ENCODE measurements at places on chromosomes 3 and 15. TPM values are rescaled to one million over a fixed set of nuclear protein-coding genes. Genes with fewer than 3 reads are reported as not detected.

DNA sequence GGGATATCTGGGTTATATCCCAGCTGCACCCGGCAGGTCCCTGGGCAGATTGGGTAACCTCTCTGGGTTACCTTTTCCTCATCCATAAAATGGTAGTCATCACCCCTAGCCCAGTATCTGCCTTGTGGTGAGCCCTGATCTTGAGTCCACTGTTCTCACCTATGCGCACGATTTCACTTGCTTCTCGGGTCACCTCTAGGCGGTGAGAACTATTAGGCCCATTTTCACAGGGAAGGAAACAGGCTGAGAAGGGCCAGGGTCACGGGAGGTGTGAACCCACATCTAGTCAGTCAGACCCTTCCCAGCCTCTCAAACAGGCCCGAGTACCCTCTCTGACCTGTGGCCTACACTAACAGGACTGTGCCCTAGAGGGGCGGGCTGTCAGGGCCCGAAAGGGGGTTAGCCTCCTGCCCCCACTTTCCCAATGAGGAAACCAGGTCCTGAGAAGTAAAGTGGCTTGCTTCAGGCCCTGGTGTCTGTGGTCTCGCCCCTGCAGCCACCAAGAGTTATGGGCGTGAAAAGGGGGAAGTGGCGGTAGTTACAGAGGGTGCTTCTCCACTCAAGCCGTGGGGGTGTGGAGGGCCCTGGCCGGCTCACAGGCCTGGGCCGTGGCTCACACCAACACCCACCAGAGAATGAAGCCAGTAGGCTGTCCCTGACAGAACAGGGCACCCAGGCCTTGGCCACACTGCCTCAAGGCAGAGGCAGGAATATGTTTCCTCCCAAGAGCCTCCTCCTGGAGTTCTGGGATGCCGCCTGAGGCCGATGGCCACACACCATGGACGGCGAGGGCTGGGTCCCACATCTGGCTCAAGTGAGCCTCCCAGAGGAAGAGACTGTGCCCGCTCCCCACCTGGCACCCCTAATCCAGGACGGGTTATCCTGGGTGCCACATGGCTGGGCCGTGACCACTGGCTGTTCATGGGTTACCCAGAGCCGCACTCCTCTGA, 19.5 kb downstream of the PSTPIP1 start:
- H3K27me3 ChIP-seq, result no peaks in the 10 kb centered on the region
- H3K4me3 ChIP-seq, result no peak overlapping the region
- H3K4me1 ChIP-seq, result no peaks in the 10 kb centered on the region
- DNase-seq, result no peak
- no peak overlapping the region for H3K27ac ChIP-seq

DNA sequence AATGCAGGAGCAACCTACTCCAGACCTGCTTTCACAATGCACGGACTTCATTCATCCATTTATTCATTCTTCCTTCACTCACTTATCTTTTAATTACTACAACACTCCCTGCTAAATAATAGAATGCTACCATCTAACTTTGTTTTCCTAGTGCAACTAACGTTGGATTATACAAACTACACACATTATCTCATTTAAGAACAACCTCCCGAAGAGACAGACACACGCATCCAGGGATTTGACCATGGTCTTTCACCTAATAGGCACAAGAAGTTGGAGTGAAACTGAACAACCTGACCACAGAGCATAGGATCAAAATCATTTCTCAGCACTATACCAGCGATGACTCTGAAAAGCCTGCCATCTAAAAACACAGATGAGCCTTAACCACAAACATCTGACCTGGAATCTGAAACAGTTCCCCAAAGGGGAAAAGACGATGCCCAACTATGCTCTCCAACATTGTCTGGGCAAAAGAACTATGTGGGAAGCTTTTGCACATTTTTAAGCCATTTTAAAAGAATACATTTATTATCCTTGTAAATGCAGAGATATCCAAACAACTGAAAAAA, 21.0 kb downstream of the ZNF385D start:
- no peak overlapping the region for H3K27ac ChIP-seq
- DNase-seq, result no peak
- no peaks in the 10 kb centered on the region for H3K4me1 ChIP-seq

- H3K27ac ChIP-seq, result no peak overlapping the region
- peaks cover 14% of the 10 kb centered on the region for H3K36me3 ChIP-seq
- DNase-seq, result no peak
- no peaks in the 10 kb centered on the region for H3K4me1 ChIP-seq
- H3K27me3 ChIP-seq, result no peaks in the 10 kb centered on the region
Observed at GRCh38 chr15:99721104-99721778, 12.0 kb downstream of the LYSMD4 start.

DNA sequence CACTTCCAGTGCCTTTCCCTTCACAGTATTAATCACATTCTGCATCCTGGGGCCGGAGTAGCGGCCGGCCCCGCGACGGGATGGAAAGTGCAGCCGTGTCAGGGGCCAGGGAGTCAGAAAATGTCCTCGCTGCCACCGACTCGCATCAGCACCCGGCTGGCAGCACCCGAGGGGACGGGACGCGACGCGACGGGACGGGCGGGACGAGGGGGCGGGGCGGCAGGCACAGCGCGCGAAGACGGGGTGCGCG, 353 bp downstream of the ATG3 start:
- no peak for DNase-seq
- H3K4me3 ChIP-seq, result peak overlapping the region; percentile 98

- H3K27ac ChIP-seq, result no peak overlapping the region
- H3K36me3 ChIP-seq, result peaks cover 2% of the 10 kb centered on the region
- H3K27me3 ChIP-seq, result no peaks in the 10 kb centered on the region
- H3K4me3 ChIP-seq, result no peak overlapping the region
- H3K4me1 ChIP-seq, result peaks cover 12% of the 10 kb centered on the region
Observed at GRCh38 chr15:81752546-81752942, 293.3 kb downstream of the MEX3B start.

DNA sequence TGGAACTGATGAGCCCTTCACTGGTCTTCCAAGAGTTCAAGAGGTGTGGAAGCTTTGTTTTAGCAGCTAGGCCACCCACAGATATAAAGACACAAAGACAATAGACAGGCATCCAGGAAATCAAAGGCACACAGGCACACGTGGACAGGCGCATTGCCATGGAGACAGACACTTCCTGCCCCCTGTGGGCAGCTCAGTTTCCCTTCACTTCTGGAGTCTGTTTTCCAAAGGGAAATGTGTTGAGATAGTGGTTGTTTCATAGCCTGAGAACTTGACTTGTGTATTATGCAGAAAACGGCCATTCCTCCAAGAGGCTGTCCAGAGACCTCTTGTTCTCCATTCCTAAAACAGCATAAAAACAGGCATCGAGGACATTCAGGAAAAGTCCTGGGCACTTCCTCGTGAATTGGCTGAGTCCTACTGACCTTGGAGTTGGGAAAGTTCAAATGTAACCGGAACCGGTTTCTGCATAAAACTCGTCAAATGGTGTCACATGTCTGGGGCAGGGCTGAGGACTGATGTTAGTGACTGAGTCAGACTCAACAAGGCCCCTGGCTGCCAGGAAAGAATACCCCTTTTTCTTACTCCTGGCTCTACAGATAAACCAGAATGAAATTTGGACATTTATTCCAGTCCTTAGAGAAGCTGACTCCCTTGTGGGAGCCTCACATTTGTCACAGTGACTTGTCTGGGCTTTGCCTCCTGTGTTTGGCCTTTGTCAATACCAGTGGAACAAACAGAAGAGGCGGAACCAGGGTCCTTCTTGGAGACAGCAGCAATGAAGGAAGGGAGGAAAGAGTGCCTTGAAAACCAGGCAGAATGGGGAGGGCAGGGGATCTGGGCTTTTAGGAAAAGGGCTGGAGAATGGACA, 1.3 kb downstream of the ALPK3 start:
- H3K4me1 ChIP-seq, result peaks cover 2% of the 10 kb centered on the region
- H3K36me3 ChIP-seq, result no peaks in the 10 kb centered on the region
- DNase-seq, result peak; percentile 75
- no peak overlapping the region for H3K27ac ChIP-seq

DNA sequence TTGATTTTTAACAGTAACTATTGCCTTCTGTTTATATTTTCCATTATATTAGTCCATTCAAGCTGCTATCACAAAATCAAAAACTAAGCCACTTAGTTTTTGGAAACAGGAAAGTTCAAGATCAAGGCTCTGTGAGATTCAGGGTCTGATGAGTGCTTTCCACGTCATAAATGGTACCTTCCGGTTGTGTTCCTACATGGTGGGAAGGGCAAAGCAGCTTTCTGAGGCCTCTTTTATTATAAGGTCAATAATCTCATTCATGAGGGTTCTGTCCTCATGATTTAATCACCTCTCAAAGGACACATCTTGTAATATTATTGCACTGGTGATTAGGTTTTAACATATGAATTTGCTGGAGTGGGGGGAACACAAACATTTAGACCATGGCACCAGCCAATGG, 152.0 kb downstream of the VGLL3 start:
- H3K27me3 ChIP-seq, result no peaks in the 10 kb centered on the region
- H3K36me3 ChIP-seq, result no peaks in the 10 kb centered on the region
- no peak for DNase-seq
- H3K4me3 ChIP-seq, result no peak overlapping the region

- no peak for DNase-seq
- no peak overlapping the region for H3K27ac ChIP-seq
- H3K36me3 ChIP-seq, result no peaks in the 10 kb centered on the region
- H3K27me3 ChIP-seq, result no peaks in the 10 kb centered on the region
Observed at GRCh38 chr15:99507504-99508310, 58.1 kb upstream of the MEF2A start.

GRCh38 chr3:30847592-30847991, 46.9 kb downstream of the GADL1 start:
- DNase-seq, result no peak
- no peaks in the 10 kb centered on the region for H3K4me1 ChIP-seq
- no peak overlapping the region for H3K4me3 ChIP-seq
- H3K27ac ChIP-seq, result no peak overlapping the region

GRCh38 chr15:100667405-100668347, 65.3 kb downstream of the ASB7 start:
- no peak for DNase-seq
- H3K36me3 ChIP-seq, result no peaks in the 10 kb centered on the region
- H3K27me3 ChIP-seq, result no peaks in the 10 kb centered on the region
- H3K4me3 ChIP-seq, result no peak overlapping the region
- H3K27ac ChIP-seq, result no peak overlapping the region

GRCh38 chr15:54089776-54090175, 111.5 kb downstream of the UNC13C start:
- H3K4me1 ChIP-seq, result no peaks in the 10 kb centered on the region
- no peak overlapping the region for H3K4me3 ChIP-seq
- no peak overlapping the region for H3K27ac ChIP-seq
- H3K36me3 ChIP-seq, result no peaks in the 10 kb centered on the region

DNA sequence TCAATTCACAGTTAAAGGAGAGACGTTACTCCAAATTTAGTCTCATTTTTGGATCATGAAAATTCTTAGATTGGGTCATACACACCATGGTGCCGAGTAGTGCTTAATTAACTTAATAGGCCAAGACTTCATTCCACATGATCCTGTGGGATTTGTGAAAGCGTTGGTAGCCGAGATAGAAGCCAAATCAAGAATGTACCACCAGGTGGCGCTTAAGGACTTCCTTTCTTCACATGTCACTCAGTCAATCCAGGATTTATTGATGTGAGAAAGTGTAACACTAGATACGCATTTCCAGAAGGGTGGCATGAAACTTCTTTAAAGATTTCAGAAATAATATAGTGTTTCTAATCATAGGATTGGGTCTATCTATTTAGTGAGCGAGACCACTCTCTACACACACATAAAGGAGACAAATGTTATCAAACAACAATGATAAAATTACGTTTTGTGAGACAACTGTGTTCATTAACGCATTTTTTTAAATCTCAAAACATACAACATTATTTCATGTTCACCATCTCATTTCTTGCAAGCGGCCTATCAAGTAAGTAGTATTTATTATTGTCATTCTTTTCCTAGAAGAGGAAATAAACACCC, 436.1 kb downstream of the CHL1 start:
- peak; percentile 76 for DNase-seq
- H3K4me1 ChIP-seq, result no peaks in the 10 kb centered on the region
- H3K27ac ChIP-seq, result no peak overlapping the region
- no peaks in the 10 kb centered on the region for H3K36me3 ChIP-seq
- no peak overlapping the region for H3K4me3 ChIP-seq
- H3K27me3 ChIP-seq, result no peaks in the 10 kb centered on the region

DNA sequence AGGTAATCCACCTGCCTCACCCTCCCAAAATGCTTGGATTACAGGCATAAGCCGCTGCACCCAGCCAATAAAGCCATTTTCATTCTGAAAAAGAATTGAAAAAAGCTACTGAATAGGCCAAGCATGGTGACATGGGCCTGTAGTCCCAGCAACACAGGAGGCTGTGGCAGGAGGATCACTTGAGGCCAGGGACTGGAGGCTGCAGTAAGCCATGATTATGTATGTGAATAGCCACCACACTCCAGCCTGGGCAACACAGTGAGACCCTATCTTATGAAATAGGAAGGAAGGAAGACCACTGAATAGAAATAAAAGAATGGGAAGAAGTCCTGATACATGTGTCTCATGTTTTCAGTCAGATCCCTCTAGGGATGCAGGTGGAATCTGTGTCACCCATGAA, 36.0 kb upstream of the SEMA4B start:
- H3K4me1 ChIP-seq, result peaks cover 9% of the 10 kb centered on the region
- no peak for DNase-seq
- H3K27ac ChIP-seq, result no peak overlapping the region
- H3K4me3 ChIP-seq, result no peak overlapping the region

- 0 out of 2 replicates have a peak, but pooled peaks cover 3% of the 10 kb centered on the region for H3K36me3 ChIP-seq
- H3K27me3 ChIP-seq, result no peaks in the 10 kb centered on the region
- peaks cover 1% of the 10 kb centered on the region for H3K4me1 ChIP-seq
- no peak overlapping the region for H3K27ac ChIP-seq
- H3K4me3 ChIP-seq, result no peak overlapping the region
- no peak for DNase-seq
Observed at GRCh38 chr3:197475997-197476525, 79.7 kb downstream of the BDH1 start.

DNA sequence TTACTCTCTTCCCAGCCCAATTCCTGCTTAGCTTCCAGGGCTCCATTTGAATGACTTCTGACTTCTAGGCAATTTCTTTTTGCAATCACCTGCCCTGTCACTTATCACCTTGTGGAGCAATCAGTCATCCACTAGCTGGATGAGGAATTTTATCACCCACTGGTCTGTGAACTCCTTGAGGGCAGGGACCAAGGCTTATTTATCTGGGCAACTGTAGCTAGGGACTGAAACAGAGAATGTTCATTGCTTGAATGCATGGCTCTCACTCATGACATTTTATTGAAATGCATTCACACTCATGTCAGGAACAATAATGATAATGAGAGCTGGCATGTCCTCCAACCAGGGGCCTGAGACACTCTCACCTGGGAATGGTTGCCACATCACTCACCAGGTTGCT, 15.5 kb downstream of the TNFAIP8L3 start:
- H3K27me3 ChIP-seq, result no peaks in the 10 kb centered on the region
- peaks cover 6% of the 10 kb centered on the region for H3K4me1 ChIP-seq
- H3K36me3 ChIP-seq, result no peaks in the 10 kb centered on the region
- no peak overlapping the region for H3K27ac ChIP-seq
- DNase-seq, result no peak

GUCA1C gene
- not detected for total RNA-seq

PLA2G4E gene
- not detected for total RNA-seq

TRIM42 gene
- not detected for total RNA-seq

SMCO1 gene
- total RNA-seq, result not detected

CPA3 gene
- total RNA-seq, result not detected

OCA2 gene
- 0.31 TPM for total RNA-seq

RPL22L1 gene
- 100 TPM for total RNA-seq

TNNC1 gene
- 7.7 TPM for total RNA-seq

TUSC7 gene
- total RNA-seq, result not detected

Data from H9 (cell line).